ENCODE measurements at places on chromosomes 3 and 15.

GRCh38 chr3:152404976-152405375, 136.2 kb downstream of the MBNL1 start:
- no peak for DNase-seq

- DNase-seq, result no peak
Measured at GRCh38 chr15:71237456-71238188, 122.4 kb downstream of the THSD4 start.

- no peak for DNase-seq
Measured at GRCh38 chr3:98777286-98777685, 14.1 kb downstream of the ST3GAL6 start.

DNA sequence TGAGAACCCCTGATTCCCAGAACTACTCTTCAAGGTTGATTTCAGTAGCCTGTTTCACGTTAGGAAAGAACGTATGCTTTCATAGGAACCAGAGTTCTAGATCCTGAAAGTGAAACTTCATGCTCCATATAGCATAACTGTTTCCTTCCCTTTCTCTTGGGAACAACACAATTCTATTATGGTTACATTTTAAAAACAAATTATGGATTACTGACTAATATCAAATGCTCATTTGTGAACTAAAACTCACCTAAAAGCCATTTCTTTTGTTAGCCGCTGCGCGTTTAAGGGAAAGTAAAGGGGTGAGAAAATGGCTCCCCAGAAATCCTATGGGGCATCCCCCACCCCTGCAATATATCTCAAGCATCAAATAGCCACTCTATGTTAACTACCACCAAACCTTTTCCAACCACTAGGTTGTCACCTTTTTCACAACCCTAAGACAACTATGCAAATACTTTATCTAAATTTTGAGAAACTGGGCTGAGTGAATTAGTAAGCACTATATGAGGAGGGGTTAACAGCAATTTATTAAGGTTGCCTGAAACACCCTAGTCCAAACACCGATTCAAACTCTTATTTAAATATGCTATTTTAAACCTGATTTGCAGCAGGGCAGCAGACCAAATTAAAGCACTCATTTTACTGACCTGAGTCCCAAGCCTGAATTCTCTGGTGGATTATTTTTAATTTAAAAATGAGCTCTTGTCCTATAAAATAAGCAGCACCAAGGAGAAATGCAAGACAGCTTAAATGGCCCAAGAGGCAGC, 2.4 kb downstream of the SIAH2 start:
- no peak for DNase-seq

GRCh38 chr15:49832511-49832910, 211.7 kb downstream of the DTWD1 start:
- no peak for DNase-seq

DNA sequence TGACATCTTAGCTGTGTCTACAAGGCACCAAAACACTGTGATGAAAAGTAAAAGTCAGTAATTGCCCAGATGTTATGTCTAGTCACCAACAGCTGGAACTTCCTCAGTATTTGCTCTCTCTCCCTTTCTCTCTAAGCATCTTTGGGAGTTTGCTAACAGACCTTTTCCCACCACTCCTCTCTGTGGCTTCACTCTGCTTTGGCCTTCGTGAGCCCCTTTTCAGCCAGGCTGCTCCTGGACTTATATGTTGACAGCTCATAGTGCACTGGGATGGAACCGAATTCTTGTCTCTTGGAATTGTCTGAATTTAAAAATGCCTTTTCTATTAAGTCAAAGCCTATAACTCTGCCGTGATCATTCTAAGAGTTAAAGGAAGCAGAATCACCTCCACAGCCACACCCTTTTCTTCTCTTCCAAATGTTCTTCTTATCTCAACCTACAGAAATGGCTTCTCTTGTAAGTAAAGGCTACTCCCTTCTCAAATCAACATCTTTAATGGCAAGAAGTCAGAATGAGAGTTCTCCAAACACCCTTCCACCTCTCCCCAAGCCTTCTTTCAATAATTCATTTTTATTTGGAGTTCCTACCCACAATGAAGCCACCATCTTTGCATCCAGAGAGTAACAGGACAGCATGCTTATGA, 17.2 kb upstream of the FOXP1 start:
- DNase-seq, result no peak

Measured in DMS79 (cell line).